ENCODE measurements at places on chromosomes 2 and 18. TPM values are rescaled to one million over a fixed set of nuclear protein-coding genes. Genes with fewer than 3 reads are reported as not detected.
A peak's percentile ranks its signal among the peaks of the same experiment; 100 is the strongest.

- no peak for DNase-seq
These were observed 1118.8 kb upstream of the ZEB2 start for GRCh38 chr2:145638675-145639074.

GRCh38 chr2:75523313-75524275 is 37.1 kb downstream of the EVA1A start:
- DNase-seq = peak; percentile 93

- DNase-seq = no peak
These were observed 60.5 kb upstream of the TEX51 start for GRCh38 chr2:126837966-126838715.

GRCh38 chr2:239441261-239442078 is 40.6 kb upstream of the HDAC4 start:
- peak; percentile 12 for DNase-seq

DNA sequence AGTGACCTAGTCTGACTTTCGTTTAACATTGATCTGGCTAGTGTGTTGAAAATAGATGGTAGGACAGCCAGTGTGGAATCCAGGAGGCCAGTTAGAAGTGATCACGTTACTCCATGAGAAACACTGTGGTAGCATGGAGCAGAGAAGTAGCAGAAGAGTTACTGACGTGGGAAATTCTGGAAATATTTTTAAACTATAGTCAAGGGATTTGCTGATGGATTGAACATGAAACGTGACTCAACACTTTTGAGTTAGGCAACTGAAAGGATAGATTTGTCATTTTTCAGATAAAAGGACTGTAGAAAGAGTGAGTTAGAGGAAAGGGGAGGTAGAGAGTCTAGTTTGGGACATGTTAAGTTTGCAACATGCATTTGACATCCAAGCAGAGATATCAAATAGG is 130.4 kb downstream of the IRS1 start:
- DNase-seq = peak; percentile 33

GRCh38 chr2:84077496-84077895 is 381.6 kb downstream of the SUCLG1 start:
- DNase-seq = peak; percentile 0

GRCh38 chr2:164523009-164523408 is 98.3 kb downstream of the GRB14 start:
- DNase-seq = peak; percentile 77

DNA sequence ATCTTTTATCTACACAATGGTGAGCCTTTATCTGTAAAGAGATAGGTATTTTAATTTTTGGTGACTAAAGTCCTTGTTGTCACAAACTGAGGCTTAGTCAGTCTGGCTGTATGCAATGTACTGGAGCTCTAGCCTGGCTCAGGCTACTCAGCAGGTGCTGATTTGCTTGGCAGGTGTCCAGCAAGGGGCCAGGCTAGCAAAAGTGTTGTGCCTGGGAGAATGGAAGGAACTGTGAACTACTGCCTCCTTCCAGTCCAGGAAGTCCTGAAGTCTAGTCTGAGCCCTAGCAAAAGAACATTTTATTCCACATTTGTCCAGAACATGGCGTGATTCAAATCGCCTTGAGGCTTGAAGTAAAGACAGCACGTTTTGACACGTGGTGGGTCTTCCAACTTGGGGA is 260.5 kb downstream of the CCDC85A start:
- DNase-seq = no peak

DNA sequence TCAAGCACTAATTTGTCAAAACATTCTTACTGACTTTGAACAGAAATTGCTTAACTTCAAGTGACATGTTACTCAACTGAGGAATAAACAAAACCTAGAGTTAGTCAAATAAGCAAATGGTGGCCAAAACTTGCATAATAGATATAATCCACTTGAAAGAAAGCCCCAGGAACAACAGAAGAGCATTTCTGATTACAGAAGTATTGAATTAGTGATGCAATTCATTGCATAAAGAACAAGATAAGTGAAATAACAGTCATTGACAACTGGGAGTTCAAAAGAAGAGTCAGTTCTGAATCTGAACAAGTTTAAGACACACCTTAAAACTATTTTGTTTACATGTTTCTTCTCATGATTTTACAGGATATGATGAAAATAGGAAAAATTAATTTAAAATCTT is 30.8 kb downstream of the COBLL1 start:
- no peak for DNase-seq

HDHD2 gene
- 15.0 TPM for total RNA-seq

CFAP210 gene
- total RNA-seq = not detected

Data from fibroblast of lung (primary cell).